ENCODE measurements at places on chromosomes 13 and 19.
A peak's percentile ranks its signal among the peaks of the same experiment; 100 is the strongest.

DNA sequence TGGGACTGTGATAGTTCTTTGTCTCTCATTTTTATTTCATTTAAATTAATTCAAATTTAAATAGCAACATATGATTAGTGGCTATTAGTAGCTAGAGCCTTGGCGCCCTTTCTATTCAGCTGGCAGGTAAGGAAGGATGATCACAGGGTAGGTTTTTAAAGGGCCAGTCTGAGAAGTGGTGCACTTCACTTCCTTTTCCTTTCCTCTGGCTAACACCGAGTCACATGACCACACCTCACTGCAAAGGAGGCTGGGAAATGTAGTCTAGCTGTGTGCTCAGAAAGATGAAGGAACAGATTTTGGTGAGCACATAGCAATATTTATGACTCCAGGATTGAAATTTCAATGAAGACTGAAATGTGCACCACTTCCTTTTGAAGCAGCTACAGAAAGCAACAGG lies 128.7 kb downstream of the TSHZ3 start:
- DNase-seq, result no peak

GRCh38 chr13:34959489-34959888 lies 17.4 kb downstream of the NBEA start:
- no peak for DNase-seq

DNA sequence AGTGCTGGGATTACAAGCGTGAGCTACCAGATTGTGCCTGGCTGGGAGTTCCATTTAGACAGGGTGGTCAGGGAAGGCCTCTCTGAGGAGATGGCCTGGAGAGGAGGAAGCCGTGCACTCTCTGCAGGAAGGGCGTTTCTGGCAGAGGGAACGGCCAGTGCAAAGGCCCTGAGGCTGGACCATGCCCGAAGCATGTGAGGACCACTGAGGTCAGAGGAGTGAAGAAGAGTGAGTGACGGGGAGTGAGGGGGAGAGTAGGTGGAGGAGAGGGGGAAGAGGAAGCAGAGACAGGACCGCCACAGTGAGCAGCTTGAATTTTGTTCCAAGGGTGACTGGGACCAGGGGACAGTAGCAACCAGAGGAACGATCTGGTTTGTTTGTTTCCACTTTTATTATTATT lies 32.6 kb downstream of the CELF5 start:
- DNase-seq, result no peak

- DNase-seq, result no peak
Measured at GRCh38 chr13:41137241-41137640, 4.6 kb upstream of the KBTBD6 start.

- DNase-seq, result no peak
Measured at GRCh38 chr13:63542770-63543169, 2127.1 kb upstream of the PCDH20 start.

DNA sequence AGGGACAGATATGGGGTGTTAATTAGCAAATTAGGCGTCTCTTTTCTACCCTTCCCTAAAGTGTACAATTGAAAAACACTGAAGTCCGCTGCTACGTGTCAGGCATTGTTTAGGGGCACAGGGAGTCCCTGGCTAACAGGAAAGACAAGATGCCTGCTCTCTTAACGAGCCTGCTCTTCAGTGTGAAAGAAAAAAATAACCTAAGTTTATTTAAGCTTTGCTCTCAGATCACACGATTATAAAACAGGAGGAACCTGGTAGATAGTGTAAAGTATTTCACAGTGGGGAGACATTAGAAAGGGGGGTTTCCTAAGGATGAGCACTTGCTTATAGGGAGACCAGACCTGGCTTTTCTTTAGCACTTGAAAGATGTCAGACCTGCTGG lies 38.7 kb downstream of the IGFL2 start:
- no peak for DNase-seq

DNA sequence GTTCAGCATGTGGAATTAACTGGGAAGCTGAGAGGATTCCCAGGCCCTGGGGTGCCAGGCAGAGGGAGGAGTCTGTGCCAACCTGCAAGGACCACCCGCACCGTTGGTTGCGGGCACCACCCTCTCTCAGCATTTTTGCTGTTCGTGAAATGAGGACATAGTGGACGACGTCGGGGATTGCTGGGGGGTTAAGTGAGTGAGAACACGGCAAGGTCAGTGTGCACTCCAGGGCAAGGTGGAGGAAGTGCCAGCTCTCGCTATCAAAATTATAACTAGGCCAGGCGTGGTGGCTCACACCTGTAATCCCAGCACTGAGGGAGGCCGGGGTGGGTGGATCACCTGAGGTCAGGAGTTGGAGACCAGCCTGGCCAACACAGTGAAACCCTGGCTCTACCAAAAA lies 2.2 kb downstream of the FXYD3 start:
- no peak for DNase-seq

DNA sequence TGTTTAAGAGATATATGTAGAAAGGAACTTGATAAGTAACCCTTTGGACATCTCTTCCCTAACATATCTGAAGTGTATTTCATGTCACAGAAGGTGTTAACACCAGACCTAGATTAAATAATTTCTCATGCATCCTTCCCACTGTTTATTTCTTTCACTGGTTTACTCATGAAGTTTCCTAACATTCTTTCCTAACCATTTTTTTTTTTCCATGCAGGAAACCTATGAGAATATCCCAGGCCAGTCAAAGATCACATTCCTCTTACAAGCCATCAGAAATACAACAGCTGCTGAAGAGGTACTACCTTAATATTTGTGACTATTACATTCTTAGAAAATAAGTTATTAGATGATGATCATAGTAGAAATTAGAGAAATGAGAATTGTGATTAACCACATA lies 28.8 kb downstream of the IPO5 start:
- DNase-seq, result peak; percentile 31

DNA sequence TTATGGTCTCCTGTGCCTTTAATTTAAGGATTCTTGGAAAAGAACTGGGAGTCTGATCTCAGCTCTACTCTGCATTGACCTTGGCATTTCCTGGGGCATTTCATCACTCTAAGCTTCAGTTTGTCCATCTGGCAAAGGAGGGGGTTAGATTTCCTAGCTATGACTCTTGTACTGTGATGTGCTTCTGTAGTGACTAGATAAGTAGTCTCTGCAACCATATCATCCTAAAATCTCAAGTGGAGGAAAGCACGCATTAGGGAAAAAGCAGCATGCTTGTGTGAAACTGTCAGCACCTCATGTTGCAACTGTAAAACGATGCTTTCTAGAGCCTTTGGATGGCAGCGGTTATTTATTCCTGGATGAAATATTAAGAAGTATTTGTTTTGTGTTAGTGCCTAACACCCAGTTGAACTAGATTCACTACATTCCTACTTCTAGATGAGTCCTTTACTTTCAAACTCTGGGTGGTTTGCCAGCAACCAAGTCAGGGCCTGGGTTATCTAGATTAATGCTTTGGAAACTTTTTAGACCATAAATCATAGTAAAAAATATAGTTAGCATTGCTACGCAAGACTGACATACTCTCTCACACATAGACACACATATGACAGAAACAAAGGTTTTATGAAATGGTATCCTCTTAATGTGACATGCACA lies 6.8 kb downstream of the WDFY2 start:
- peak; percentile 94 for DNase-seq

DNA sequence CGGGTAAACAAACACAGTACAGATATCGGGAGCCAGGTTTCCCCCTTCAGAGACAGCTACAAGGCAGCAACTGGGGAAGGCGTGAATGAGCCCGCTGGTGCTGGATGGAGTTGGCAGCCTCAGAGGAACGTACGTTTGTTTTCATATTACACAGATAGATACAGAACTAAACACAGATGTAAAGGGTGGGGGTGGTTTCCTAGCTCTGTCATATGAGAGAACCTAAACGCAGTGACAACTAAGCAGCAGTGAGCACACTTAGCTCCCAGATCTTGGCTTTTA lies 32.8 kb downstream of the MLLT1 start:
- DNase-seq, result no peak
